ENCODE measurements at places on chromosomes 3 and 15.

GRCh38 chr15:40354408-40355171 lies 3.4 kb upstream of the DISP2 start:
- no peak for DNase-seq

GRCh38 chr3:45333549-45333948 lies 54.8 kb upstream of the LARS2 start:
- no peak for DNase-seq

DNA sequence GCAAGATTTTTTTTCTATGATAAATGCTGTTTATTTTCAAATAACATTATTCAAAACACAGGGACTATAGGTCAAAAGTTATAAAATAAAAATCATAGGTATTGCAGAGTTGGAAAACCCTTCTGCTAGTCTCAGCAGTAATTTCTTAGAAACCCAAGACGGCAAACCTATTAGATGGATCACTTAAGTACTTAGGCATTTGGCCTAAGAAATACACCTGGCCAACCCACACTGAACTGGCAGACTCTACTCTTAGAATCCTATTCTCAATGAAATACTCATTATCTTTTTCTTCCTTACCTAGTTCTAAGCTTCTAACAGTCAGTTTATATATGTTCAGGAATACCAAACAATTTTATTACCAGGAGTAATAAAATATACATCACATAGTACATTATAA lies 30.5 kb upstream of the RIOX2 start:
- no peak for DNase-seq

GRCh38 chr15:76588811-76589747 lies 252.5 kb downstream of the ISL2 start:
- DNase-seq = no peak

GRCh38 chr15:41286665-41287333 lies 45.6 kb downstream of the OIP5 start:
- no peak for DNase-seq

- no peak for DNase-seq
Observed at GRCh38 chr3:182244222-182244971, 532.7 kb downstream of the SOX2 start.

- no peak for DNase-seq
Observed at GRCh38 chr3:188449421-188449820, 295.5 kb downstream of the LPP start.

DNA sequence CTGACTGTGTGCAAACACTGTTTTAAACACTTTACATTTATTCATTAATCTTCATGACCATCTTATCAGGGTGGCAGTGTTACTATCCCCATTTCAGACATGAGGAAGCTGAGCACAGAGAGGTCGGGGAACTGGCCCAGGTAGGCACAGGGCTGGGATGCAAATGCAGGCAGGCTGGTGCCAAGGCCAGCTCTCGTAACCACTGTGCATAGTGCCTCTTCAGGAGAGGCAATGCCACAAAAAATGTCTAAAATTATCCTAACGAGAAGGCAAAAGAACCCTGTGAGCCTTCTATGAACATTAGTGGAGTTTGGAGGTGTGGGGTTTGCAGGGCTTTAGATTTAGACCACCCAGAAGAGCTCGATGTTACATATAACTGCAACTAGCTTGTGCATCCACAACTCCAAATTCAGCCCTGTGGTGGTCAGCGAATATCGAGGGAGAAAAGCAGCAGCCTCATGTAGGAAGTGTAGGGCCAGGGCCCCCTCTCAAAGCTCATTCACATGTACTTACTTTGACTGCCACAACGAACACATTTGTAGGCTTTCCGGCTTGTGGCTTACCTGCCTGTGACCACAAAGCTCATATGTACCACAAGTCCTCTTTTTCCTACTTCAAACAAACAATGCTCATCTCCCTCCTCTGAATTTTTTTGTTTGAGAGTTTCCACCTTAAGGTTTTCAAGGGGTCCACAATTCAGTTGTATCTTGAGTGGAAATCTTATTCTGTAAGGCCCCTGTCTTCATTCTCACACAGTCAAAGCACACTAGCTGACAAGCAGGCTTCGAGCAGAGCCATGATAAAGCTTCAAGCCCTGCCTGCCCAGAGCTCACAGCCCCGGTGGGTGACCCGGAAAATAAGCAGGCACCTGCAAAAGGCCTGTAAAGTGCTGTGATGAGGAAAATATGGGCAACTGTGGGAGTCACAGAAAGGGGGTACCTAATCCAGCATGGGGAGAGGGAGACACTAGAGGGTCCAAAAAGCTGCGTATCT lies 722.9 kb upstream of the CFAP20DC start:
- peak; percentile 79 for DNase-seq

DNA sequence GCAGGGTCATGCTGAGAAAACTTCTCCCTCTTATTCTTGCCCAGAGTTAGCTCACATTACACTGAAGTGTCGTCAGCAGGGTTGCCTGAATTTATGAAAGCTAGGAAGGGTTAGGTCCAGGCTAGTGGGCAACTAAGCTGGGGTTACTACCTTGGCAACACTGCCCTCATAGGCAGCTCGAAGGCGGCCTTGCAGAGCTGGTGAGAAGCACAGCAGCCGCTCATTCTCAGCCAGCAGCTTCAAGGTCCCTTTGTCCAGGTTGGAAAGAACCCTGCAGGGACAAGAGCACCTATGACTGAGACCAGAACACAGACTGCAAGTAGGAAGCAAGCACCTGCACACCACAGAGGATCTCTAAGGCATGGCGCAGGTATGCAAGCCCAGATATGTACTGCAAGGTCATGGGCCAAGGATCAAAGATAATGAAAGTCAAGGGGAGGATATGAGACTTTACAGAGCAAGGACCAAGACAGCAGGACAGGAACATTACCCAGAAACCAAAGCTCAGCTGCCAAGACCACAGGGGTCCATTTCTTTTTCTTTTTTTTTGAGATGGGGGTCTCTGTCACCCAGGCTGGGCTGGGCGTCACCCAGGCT lies 2.8 kb downstream of the CDAN1 start:
- no peak for DNase-seq

GRCh38 chr15:98650417-98651035 lies 2.2 kb downstream of the IGF1R start:
- DNase-seq = peak; percentile 62

- no peak for DNase-seq
Observed at GRCh38 chr3:96991800-96992365, 177.5 kb downstream of the EPHA6 start.

DNA sequence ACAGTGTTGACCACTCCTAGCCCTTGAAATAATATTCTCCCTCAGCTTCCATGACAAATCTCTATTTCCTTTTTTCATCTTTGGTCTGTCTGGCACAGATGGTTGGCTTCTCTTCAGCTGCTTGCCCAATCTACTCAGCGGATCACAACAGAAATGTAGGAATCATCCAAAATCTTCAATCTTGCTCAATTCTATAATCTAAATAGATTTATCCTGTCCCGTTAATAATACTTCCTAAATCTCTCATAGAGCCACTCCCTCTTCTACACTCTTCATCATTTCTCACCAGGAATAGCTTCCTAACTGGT lies 3.8 kb downstream of the PEAK1 start:
- DNase-seq = no peak

GRCh38 chr3:57731311-57731710 lies 24.8 kb upstream of the SLMAP start:
- no peak for DNase-seq

- DNase-seq = no peak
Observed at GRCh38 chr3:169082076-169082475, 581.4 kb downstream of the MECOM start.

GRCh38 chr3:101719604-101720185 lies 4.7 kb upstream of the CEP97 start:
- DNase-seq = no peak

GRCh38 chr3:78814893-78815562 lies 952.8 kb downstream of the ROBO1 start:
- DNase-seq = no peak

- DNase-seq = no peak
Observed at GRCh38 chr15:49863431-49864224, 242.8 kb downstream of the DTWD1 start.

DNA sequence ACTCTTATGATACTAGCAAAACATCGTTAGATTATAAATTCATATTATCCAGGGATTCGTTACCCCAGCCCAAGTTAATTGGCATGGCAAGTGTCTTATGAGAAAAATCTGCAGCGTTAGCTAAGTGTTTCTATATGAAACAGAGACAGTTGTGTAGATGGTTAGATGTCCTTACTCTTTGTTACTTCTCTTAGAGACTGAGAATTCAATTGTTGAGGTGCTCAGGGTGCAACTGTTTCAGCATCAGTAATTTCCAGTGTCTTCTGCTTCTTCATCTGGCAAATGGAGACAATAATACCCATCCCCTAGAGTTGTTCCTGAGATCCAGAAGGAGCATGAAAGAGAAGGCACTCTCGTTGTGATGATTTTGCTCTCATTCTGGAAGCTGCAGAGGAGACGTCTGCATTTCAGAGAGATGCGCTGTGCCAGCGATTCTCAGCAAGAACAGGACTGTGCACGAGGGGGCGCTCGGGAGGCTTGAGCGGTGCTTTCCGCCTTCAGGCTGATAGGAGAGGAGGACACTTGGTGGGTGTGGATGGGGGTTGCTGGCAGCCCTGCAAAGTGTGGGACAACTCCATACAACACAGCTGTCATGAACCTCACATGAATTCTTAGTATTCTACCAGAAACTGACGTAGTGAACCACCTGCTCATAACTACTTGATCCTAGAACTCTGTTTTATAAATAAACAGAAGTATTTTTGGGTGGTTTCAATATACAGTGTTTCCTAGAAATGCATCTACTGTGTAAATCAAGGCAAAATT lies 39.7 kb upstream of the SPSB4 start:
- peak; percentile 91 for DNase-seq

- DNase-seq = no peak
Observed at GRCh38 chr3:174072675-174073074, 675.1 kb downstream of the NLGN1 start.

GRCh38 chr15:66132251-66132816 lies 121.2 kb downstream of the MEGF11 start:
- DNase-seq = no peak

GRCh38 chr3:119098619-119099222 lies 47.2 kb upstream of the TEX55 start:
- no peak for DNase-seq

DNA sequence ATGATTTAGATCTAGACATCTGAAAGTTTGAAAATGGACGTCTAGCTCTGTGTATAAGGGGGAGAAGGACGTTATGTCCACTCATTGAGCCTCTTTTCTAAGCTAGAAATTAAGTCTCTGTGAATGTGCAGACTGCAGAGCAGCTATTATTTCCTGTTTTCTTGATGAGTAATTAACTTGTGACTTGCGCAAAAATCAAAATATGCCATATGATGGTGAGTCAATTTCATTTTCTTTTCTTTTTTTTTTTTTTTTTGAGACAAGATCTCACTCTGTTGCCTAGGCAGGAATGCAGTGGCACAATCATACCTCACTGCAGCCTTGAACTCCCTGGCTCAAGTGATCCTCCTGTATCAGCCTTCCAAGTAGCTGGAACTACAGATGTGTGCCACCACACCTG lies 14.1 kb downstream of the LACTB start:
- no peak for DNase-seq

DNA sequence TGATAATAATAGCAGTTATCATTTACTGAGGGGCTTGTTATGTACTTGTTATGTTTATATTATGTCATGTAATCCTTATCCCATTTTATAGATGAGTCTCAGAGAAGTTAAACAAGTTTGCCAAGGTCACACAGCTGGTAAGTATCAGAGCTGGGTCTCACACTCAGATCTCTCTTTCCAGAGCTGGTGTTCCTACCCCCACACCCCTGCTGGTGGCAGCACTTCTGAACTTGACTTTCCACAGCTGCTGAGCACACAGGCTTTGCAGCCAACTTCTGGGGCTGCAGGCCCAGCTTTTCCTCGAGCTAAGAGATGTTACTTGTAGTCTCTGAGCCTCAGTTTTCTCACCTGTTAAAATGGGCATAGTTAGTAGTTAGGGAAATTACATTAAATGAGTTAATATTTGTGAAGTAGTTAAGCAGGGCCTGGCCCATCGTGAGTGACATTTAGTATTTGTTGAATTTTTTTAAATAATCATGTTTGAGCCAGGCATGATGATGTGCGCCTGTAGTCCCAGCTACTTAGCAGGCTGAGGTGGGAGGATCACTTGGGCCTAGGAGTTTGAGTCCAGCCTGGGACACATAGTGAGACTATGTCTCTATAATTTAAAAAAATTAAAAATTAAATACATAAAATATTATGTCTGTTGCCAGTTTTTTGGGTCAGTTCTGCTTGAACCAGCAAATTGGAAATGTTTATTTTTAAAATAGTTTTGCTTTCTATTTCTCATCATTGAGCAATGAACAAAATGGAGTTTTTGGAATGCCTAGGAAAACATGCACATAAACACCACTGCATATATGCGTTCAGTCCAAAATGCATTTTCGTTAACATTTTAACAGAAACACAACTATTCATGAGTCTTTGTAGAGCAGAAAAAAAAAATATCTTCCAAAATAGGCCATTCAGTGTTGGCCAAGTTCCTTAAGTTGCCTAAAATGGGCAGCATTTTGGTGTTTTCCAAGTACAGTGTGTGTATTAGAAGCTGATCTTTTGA lies 87.3 kb downstream of the SMAD6 start:
- peak; percentile 12 for DNase-seq

DNA sequence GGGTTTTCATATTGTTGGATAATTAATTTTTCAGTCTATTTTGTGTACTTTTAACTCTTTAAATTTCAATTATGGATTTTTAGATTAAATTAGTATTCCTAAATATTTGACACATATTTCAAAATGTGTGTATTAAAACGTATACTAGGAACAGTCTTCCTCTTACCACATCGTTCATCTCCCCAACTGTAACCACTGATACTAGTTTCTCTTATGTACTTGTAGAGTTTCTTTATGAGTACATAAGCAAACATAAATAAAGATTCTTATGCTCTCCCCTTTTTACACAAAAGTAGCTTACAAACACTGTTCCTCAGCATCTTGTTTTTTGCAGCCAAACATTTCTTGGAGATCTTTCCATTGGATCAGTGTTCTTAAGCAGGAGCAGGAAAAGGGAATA lies 45.9 kb downstream of the CMSS1 start:
- DNase-seq = no peak

- DNase-seq = no peak
Observed at GRCh38 chr15:58924327-58924726, 9.2 kb downstream of the SLTM start.

DNA sequence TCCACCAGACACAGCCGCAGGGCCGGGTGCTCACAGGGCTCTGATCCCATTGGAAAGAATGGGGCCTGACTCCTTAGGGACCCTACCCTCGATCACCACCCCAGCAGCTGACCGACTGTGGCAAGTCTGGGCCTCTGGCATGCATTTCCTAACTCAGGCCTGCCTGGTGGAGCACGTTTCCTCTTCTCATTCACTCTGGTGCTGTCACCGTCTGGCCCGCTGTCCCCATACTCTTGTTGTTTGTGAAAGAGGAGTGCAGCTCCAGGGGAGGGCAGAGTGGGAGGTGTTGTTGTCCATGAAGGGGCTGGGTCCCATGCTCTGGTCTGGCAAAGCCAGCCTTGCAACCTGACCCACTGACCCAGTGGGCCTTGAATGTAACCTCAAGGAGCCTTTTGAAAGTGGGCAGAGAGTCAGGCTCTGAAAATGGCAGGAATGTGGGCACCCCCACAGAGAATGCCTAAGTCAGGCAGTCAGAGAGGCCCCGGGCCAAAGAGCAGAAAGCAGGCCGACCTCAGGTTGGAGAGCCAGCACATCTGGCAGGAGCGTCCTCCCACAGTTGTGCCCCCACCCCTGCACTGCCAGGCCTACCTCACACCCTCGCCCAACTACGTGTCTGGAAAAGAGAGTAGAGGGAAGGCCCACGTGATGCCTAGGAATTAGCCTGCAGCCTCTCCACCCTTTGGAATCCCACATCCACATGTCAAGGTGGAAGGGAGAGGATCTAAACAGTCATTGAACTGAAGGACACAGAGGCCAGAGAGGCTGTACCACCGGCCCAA lies 10.9 kb downstream of the SEMA7A start:
- no peak for DNase-seq

Data from activated naive CD4-positive, alpha-beta T cell treated with anti-CD3 and anti-CD28 coated beads for 36 hours (primary cell).